ENCODE measurements at places on chromosomes 7 and 10.

DNA sequence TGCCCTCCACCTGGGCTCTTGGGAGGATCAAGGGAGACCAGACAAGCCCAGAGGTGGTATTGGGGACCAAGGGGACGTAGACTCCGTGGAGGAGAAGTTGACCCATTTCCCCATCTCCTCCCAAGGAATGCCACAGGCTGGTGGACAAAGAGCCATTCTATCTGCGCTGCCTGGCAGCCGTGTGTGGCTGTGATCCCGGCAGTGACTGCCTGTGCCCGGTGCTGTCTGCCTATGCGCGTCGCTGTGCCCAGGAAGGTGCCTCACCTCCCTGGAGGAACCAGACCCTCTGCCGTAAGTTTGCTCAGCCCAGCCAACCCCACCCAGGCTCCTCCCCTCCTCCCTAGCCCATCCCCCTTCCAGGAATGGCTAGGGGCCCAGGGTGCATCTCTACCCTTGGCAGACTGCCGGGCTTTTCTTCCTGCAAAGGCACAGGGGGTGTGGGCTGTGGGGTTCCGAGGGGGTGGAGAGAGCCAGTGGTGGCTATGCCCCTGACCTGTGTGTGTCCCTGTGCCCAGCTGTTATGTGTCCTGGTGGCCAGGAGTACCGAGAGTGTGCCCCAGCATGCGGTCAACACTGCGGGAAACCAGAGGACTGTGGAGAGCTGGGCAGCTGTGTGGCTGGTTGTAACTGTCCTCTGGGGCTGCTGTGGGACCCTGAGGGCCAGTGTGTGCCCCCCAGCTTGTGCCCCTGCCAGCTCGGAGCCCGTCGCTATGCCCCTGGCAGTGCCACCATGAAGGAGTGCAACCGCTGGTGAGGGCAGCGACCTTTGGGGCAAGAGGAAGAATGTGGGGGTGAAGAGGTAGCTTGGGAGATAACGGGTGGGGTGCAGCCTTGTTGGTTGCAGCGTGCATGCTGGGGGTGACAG lies 10.2 kb upstream of the ZNF467 start:
- DNase-seq, result no peak

- no peak for DNase-seq
Observed at GRCh38 chr10:69662901-69663300, 32.9 kb downstream of the FAM241B start.

DNA sequence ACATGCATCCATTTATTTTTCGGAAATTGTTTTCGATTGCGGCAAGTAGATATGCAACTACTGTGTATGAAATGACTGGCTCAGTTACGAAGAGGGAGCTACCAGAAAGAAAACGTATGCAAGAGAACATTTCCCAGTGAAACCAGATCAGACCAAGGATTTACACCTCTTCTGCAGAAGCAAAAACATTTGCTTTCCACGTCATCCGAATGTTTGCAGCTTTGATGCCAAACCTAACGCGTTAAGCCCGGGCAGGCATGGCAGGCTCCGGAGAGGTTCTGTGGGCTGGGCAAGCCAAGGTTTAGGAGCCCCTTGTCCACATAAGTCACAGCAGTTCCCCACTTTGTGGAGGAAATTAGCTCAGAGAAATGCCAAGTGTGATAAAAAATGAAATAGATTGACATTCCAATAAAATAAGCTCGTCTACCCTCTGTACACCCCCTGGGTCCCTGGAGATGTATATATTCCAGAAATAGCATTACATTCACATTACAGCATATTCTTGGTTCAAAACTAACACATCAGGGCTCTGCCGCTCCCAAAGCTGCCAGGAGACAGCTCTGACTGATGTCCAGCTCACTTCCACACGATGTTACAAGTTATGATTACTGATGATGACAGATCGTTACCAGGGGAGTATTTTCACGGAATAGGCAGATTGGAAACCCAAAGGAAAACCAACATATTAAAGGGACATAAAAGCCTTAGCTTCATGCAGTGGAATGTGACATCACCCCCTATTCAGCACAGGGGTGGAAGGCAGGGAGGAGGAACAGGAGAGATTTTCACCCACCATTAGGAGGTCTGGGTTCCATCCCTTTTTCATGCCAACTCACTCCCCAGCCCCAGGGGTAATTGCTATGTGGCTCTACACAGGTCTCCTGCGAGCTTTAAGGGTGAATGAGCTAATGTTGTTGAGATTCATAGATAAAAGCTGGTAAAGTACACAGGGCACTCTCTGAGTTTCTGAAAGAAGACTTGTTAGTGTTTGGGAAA lies 81.5 kb downstream of the LYZL1 start:
- no peak for DNase-seq

GRCh38 chr10:65911151-65911835 lies 1014.5 kb upstream of the LRRTM3 start:
- no peak for DNase-seq

DNA sequence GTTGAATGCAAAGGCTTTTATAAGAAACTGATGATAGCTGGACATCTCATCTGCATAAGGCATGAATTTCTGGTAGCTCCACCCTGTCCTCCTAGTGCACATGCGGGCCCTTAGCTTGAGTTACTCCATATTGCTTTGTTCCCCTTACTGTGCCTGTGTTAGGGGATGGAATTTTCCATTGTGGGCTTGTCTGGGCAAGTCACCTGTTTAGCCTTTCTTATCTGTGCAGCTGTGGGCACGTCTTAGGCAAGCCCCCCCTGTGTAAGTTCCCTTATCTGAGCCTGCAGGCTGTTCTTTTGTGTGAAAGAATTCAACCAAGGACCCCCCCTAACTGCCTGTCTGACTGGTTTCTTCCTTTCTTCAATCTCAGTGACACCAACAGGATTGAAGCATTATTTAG lies 14.5 kb upstream of the CROT start:
- no peak for DNase-seq

DNA sequence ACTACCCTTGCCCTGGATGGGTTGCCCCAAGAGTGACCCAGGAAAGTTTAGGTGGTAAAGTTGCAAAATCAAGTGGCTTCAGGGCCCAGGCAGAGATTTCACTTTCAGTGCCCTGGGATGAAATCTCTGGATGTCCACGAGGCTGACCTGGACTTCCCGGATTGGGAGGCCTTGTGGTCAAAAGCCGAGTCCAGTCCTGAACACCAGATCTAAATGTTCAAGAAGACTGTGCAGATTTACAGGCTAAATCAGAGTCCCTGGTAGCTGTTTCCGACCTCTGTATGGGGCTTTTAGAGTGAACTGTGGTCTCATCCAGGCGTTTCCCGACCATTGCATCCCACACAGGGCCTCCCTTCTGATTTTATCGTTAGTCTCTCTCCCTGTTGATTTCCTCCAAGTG lies 95.3 kb downstream of the WDR11 start:
- DNase-seq, result no peak

DNA sequence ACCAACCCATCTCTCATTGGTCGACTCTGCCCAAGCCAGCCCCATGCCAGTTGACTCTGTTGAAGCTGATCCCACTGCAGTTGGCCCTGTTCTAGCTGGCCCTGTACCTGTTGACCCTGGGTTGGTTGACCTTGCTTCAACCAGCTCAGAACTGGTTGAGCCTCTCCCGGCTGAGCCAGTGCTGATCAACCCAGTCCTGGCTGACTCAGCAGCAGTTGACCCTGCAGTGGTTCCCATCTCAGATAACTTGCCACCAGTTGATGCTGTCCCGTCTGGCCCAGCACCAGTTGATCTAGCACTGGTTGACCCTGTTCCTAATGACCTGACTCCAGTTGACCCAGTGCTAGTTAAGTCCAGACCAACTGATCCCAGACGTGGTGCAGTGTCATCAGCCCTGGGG lies 7.4 kb downstream of the PPRC1 start:
- no peak for DNase-seq

GRCh38 chr7:115177823-115178222 lies 255.9 kb downstream of the MDFIC start:
- DNase-seq, result no peak

DNA sequence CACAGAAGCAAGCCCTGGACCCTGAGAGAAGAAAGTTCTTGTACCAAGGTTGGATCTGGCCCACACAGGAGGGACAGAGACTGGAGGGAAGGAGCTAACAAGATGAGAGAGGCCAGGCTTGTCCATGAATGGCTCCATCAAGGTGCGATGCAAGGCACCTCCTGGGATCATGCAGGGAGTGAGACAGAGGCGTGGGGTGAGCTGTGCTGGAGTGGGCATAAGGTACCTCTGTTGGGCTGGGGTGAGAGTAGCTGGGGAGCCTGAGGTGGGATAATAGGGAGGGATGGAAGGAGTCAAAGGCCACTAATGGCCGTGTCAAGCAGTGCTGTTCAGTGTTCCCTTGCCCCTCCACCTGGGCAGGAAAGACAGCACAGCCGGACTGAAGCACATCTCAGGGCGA lies 9.9 kb downstream of the TMEM72 start:
- DNase-seq, result no peak

- peak; percentile 31 for DNase-seq
Observed at GRCh38 chr7:141071260-141071854, 2.5 kb upstream of the TMEM178B start.

DNA sequence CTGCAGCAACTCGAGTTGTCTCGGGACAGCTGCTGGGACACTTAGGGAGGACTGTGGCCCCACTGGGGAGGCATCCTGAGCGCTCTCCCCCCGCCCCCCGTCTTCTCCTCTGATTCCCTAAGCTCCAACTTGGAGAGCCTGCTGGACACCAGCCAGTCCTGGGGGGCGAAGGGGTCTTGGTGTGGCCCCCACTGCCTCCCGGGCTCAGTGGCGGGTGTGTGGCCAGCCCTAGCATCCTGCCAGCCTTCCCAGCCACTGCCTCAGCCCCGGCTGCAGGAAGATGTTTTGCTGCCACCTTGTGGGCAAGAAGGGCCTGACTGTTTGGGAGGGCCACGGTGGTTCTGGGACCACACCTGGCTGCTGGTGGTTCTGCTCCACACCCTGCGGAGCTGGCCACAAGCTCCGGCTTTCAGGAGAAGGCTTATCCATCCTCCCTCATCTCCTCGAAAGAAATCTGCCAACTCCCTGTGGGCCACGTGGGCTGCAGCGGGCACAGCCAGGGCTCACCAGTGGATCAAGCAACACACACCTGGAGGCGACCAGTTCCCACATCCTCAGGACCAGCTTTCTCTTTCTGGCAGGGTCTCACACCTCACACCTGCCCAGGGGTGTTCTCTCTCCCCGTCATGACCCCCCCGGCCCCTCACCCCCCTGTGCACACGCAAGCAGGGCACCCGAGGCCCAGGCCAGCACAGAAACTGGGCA lies 24.8 kb downstream of the AGAP3 start:
- DNase-seq, result peak; percentile 54

DNA sequence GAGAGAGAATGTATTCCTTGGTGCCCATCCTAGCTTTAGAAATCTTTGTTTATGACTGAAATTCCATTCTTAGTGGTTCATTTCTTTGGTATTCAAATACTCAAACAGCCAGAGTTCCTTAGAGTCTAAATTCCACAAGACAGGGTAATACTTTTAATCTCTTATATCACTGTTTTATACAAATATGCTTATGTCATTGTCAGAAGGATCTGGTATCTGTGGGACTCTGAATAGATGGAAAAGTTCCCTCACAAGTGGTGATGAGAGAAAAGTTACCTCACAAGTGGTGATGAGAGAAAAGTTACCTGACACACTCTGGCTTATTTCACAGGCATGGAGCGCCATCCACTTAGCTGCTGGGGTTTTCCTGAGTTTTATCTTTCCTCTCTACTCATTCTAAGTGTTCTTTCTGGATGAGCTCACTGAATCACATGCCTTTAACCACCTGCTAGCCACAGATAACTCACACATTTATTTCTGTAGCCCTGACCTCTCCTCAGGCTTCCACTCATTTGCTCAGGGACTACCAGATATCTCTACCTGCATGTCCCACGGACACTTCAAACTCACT lies 784.0 kb downstream of the SUGCT start:
- peak; percentile 90 for DNase-seq

DNA sequence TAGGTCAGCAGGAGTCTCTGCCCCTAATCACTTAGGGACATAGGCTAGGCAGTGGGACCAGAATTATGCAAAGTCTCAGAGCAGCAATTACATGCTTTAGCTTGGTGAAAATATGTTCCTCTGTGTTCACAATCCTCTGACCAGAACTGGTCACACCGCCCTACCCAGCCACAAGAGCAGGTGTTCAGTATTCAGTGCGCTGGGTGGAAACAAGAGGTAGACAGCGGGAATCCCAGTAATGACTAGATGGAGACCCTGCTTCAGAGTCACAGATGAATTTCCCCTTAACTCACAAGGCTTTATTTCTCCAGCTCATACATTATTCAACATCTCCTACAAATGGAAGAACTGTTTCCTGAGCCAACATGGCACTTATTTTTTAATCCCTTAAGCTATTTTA lies 763.7 kb upstream of the POM121L12 start:
- DNase-seq, result no peak

DNA sequence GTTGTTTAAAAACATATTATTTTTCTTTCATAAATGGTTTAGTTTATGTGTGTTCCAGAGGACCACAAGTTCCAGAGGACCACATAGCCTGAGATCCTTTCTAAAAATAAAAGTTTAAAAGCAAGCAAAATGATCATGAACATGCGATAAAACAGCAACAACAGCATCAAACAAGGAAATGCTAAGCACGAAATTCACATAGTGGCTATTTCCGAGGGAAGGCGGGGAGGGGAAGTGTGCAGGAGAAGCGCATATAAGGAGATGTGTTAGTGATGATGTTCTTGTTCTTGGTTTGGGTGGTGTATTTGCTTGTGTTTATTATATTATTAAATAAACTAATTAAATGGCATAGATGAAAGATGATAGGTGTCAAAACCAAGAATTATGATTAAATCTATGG lies 1.2 kb downstream of the TBATA start:
- DNase-seq, result no peak
